ENCODE measurements at places on chromosomes 16 and 17.

GRCh38 chr17:81118308-81119221 lies 46.7 kb upstream of the PVALEF start:
- H3K36me3 ChIP-seq, result no peaks in the 10 kb centered on the region
- no peaks in the 10 kb centered on the region for H3K27me3 ChIP-seq
- DNase-seq, result no peak
- no peak overlapping the region for H3K4me3 ChIP-seq
- no peak overlapping the region for H3K27ac ChIP-seq

DNA sequence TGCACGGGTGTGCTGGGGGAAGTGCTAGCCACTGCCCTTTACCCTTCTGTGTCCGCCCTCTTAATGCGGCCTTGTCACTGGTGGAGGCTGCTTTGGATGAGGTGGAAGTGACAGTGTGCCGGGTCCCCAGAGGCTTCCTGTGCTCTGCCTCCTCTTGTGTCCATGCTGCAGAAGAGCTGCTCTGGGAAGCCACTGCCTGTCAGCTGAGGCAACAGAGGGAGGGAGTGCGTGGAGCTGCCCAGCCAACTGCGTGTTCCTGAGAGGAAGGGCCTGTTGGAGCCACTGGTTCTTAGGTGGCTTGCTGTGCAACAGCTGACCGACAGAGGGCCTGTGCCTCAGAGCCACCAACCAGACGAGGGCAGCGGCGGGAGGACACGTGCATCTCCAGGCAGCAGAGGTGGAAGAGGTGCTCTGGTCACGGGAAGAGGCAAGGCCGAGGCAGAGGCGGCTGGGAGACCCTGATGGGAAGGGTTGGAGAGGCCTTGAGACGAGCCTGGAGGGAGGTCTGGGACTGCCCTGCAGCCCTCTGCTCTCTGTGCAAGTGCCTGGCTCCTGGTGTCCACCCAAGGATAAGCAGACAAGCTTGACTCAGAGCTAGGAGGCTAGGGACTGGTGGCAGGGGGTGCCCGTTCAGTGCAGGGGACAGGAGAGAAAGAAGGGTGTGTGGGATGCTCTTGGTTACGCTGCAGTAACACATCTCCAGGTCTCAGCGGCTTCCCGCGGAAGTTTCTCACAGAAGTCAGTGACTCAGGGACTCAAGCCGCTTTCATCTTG lies 25.4 kb downstream of the B9D1 start:
- H3K27ac ChIP-seq, result no peak overlapping the region
- no peak for DNase-seq
- H3K27me3 ChIP-seq, result no peaks in the 10 kb centered on the region
- peaks cover 7% of the 10 kb centered on the region for H3K4me1 ChIP-seq
- no peak overlapping the region for H3K4me3 ChIP-seq
- H3K36me3 ChIP-seq, result peaks cover 47% of the 10 kb centered on the region

- H3K27ac ChIP-seq, result peak overlapping the region; percentile 96
- DNase-seq, result no peak
- peaks cover 71% of the 10 kb centered on the region for H3K36me3 ChIP-seq
Measured at GRCh38 chr16:19861133-19861532, 23.5 kb downstream of the GPRC5B start.

GRCh38 chr17:68694791-68695485 lies 93.8 kb upstream of the FAM20A start:
- H3K27ac ChIP-seq, result no peak overlapping the region
- no peaks in the 10 kb centered on the region for H3K27me3 ChIP-seq
- no peak for DNase-seq
- H3K4me1 ChIP-seq, result peaks cover 1% of the 10 kb centered on the region
- H3K4me3 ChIP-seq, result no peak overlapping the region

- peaks cover 6% of the 10 kb centered on the region for H3K4me1 ChIP-seq
- DNase-seq, result no peak
- no peak overlapping the region for H3K4me3 ChIP-seq
- no peaks in the 10 kb centered on the region for H3K27me3 ChIP-seq
- H3K27ac ChIP-seq, result no peak overlapping the region
Measured at GRCh38 chr16:19115148-19116021, 1.6 kb downstream of the ITPRIPL2 start.

DNA sequence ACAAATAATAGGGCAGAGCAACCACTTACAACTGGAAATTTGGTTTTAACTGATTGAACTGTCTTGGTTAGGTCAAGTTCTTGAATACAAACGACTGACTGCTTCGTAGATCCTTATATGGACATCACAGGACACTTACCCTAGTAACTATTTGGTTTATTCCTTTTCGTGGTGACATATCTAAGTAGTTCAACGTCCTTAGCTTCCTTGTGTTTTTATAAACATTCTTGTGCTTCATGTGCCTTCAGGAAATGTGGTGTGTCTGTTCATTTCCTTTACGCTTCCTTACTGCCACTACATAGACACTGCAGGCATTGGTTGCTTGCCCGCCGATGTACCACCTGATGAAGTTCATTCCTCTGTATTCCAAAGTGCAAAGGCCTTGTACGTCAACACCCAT lies 59.3 kb downstream of the USP10 start:
- H3K27ac ChIP-seq, result no peak overlapping the region
- no peak for DNase-seq
- no peaks in the 10 kb centered on the region for H3K4me1 ChIP-seq
- H3K36me3 ChIP-seq, result peaks cover 27% of the 10 kb centered on the region
- no peak overlapping the region for H3K4me3 ChIP-seq

DNA sequence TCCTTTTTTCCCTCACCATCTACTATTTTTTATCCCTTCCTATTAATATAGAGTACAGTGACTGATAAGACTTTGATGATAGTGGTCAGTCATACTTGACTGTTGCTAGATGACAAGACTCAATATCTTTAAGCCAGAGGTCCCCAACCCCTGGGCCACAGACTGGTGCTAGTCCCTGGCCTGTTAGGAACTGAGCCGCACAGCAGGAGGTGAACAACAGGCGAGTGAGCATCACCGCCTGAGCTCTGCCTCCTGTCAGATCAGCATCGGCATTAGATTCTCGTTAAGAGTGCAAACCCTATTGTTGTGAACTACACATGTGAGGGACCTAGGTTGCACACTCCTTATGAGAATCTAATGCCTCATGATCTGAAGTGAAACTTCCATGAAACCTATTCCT lies 341.3 kb downstream of the BCAS3 start:
- no peaks in the 10 kb centered on the region for H3K27me3 ChIP-seq
- no peaks in the 10 kb centered on the region for H3K4me1 ChIP-seq
- no peak overlapping the region for H3K27ac ChIP-seq
- no peaks in the 10 kb centered on the region for H3K36me3 ChIP-seq
- H3K4me3 ChIP-seq, result no peak overlapping the region

GRCh38 chr17:61504697-61505096 lies 52.5 kb downstream of the TBX4 start:
- H3K27me3 ChIP-seq, result no peaks in the 10 kb centered on the region
- no peaks in the 10 kb centered on the region for H3K36me3 ChIP-seq
- H3K4me3 ChIP-seq, result no peak overlapping the region
- H3K4me1 ChIP-seq, result no peaks in the 10 kb centered on the region
- H3K27ac ChIP-seq, result no peak overlapping the region
- no peak for DNase-seq

Data from neuronal stem cell (in vitro differentiated cells).